ENCODE measurements at places on chromosomes 7 and 10. TPM values are rescaled to one million over a fixed set of nuclear protein-coding genes. Genes with fewer than 3 reads are reported as not detected.

OPN1SW gene
- total RNA-seq = not detected

EGR2 gene
- not detected for total RNA-seq

FRMPD2 gene
- not detected for total RNA-seq

SPDYE6 gene
- not detected for total RNA-seq

TAS2R41 gene
- not detected for total RNA-seq

PHKG1 gene
- 3.9 TPM for total RNA-seq

GALNT17 gene
- 2.5 TPM for total RNA-seq

TUBAL3 gene
- not detected for total RNA-seq

ZNF775 gene
- total RNA-seq = 1.4 TPM
